Stimulated activated CD8-positive, alpha-beta memory T cell treated with anti-CD3 and anti-CD28 coated beads, Interleukin-7, amount 100 ng/mL, for 24 hours (primary cell): ENCODE measurements at places on chromosomes 7 and 10.

- no peak for DNase-seq
Observed at GRCh38 chr7:70178787-70179186, 580.5 kb downstream of the AUTS2 start.

- no peak for DNase-seq
Observed at GRCh38 chr10:120495226-120496009, 38.4 kb downstream of the PLPP4 start.

DNA sequence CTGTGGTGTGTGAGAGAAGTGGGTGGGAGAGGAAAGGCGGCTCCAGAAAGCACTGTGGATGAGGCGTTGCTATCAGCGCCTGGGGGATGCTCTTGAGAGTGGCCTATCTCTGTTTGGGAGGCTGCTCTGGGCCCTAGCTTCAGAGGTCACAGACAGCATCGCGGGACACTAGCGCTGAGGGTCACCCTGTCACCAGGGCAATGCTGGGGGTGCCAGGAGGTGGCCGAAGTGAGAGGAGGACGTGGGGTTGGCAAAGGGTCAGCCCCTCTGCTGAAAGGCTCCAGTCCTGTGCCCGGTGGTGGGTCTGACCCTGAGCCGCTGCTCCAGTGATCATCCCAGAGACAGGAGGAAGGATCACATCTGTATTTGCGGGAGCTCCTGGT lies 3.0 kb upstream of the TACR2 start:
- DNase-seq = no peak

GRCh38 chr7:115047958-115048720 lies 126.2 kb downstream of the MDFIC start:
- no peak for DNase-seq

DNA sequence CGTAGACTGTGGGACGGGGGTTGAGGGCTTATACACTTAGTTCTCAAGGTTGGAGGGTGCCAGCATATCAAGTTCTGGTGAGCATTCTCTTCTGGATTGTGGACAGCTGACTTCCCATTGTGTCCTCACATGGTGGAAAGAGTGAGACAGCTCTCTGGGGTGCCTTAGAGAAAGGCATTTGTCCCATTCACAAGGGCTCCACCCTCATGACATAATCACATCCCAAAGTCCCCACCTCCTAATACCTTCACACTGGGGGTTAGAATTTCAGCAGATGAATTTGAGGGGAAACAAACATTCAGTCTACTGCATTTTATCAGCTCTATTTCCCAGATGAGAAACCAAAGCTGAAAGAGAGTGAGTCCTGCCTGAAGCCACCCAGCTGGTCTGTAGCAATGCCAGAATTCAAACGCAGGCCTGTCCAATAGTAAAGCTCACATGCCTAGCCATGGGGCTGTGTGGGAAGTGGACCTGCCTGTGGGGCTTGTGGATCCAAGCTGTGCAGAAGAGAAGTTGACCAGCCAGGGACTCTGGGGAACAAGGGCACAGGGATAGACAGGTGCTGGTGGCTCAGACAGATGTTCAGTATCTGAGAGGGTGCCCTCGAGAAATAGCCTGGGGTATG lies 34.9 kb upstream of the LOXL4 start:
- DNase-seq = no peak

GRCh38 chr10:99742701-99743100 lies 10.7 kb downstream of the CUTC start:
- DNase-seq = no peak
